ENCODE measurements at places on chromosomes 13 and 19.
A peak's percentile ranks its signal among the peaks of the same experiment; 100 is the strongest.

DNA sequence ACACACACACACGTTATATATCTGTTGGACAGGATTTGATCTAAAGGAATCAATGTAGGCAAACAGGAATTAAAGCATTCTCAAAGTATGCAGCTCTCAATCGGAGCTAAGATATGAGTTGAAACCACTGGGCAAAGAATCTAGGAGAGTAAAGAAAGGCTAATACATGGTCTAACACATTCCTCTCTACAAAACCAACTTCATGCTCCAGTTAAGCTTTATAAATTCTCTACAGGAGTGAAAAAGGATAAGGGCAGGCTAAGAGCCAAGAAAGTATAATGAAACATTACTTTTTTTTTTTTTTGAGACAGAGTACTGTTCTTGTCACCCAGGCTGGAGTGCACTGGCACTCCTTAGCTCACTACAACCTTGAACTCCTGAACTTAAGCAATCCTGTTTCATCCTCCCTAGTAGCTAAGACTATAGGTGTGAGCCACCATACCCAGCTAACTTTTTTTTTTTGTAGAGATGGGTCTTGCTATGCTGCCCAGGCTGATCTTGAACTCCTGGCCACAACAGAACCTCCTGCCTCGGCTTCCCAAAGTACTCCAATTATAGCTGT is 10.6 kb downstream of the FBXL3 start:
- no peak for DNase-seq

DNA sequence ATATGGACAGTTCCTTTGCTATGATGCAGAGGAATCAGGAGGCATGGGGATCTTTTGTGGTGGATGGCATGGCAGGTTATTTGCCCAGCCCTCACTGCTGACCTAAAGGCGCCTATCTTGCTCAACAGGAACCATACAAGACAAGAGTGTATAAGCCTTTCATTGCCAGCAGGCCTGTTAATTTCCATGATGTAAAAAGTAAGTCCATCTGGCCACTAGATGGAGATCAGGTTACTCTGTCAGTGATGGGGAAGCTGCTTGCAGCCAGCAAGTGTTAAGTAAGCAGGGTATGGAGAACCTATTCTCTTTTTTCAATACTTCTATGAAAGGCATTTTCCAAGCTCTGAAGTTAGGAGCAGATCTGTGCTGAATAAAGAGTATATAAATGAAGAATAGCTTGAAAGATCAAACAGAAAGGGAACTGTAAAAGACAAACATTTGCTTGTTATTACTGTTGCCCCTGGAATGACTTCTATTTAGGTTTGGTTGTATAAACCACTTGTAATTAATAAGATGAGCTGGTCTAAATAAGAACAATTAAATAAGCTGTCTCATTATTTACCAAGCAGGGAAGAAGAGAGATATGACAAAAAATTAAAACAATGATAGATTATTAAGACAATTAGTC is 210.9 kb downstream of the RGCC start:
- DNase-seq, result peak; percentile 3

DNA sequence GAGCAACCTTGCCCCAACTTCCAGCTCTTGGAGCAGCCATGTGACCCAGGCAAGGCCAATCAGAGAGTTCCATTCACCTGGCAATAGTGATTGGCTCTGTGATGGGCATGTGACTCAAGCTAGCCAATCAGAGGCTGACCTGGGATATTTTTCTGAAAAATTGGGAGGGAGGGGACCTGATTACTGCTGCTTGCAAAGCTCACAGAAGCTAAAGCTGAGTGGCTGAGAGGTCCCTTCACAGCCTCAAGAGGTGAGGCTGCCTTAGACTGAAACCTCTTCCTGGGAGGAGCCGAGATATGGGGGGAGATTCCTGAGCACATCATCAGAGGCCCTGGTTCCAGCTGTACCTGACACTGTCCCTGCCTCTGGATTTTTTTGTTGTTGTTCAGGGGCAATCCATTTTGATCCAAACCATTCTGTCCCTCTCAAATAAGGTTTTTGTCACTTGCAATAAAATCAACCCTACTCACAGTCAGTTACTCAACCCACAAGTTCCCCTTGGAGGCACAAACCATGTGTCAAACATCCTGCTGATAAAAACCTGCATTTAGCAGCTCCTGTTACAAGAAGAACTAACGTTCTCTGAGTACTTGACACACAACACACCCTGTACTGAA is 4.8 kb downstream of the CIB3 start:
- no peak for DNase-seq

GRCh38 chr19:38049105-38049649 is 142.2 kb downstream of the SIPA1L3 start:
- DNase-seq, result peak; percentile 91

GRCh38 chr19:48925240-48925843 is 8.2 kb upstream of the DHDH start:
- DNase-seq, result no peak

GRCh38 chr13:84684804-84685203 is 802.5 kb upstream of the SLITRK1 start:
- no peak for DNase-seq

DNA sequence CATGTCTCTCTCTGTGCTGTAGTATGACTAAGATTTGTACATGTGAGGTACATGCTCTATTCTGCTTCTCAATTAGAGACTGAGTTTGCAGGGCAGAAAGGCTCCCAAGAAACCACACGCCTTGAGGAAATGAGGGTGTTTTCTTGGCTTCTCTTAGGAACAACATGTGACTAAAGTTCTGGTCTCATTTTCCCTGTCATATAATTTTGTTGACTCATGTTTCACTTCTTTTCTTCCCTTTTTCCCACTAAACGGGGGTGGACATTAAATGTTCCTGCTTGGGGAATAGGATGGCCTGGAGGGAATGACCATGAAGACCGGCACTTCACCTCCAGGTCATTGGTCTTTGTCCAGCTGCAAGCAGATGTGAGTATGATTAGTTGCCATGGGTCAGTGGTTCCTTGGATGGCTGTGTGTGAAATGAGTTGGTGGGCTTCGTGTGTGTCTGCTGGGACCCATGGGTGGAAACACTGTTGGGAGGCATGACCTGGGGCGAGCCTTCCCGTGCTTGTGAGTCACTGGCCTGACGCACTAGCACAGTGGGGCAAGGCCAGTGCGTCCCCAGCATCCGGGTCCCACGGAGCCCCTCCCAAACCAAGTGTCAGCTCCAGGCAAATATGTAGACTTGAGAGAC is 56.6 kb downstream of the COL4A1 start:
- DNase-seq, result no peak

- no peak for DNase-seq
Measured at GRCh38 chr13:45826731-45827130, 24.8 kb downstream of the SIAH3 start.

DNA sequence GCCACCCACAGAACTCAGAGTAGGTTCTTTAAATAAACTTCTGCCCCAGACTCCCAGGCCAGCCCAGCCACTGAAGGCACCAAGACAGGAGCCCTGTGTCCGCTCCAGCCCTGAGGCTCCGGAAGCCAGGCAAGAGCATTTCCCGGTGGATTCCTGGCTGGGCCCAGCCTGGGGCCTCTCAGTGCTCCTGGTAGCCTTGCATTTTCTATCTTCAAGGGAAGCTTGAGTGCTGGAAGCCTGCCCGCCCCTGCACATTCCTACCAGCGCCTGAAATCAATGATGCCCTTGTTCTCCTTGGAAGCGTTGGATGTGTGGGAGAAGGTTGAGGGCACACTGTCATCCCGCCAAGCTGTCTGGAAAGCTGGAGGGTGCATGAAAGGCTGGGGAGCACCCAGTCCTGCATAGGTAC is 70.3 kb downstream of the ALOX5AP start:
- DNase-seq, result no peak

GRCh38 chr19:55152017-55152416 is 3.0 kb upstream of the TNNT1 start:
- DNase-seq, result no peak

GRCh38 chr19:3350014-3350663 is 16.2 kb upstream of the NFIC start:
- no peak for DNase-seq

DNA sequence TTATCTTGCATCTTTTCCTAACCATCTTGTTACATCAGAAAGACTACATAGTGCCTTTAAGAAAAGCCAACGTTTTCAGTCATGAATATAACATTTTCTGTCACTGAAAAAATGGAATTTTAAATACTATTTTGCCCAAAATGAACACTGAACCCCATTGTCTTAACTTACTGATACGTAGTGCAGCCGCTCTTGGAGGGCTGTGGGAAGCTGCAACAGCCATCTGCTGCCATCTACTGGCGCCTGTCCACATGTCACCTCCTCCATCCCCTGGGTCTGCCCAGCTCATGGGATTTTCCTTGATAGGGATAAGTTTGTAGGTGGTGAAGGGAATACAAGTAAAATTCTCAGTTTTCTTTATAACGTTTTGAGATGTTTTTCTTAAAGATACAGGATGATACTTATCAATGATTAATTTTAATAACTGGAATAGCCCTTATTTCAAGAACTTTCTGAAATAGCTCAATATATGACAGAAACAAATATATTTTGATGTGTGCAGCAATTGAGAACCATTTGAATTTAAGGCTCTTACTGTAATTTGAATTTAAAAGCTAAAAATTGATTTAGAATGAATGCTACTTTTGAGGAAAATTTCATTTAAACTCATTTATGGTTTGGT is 73.7 kb downstream of the GGACT start:
- peak; percentile 75 for DNase-seq

DNA sequence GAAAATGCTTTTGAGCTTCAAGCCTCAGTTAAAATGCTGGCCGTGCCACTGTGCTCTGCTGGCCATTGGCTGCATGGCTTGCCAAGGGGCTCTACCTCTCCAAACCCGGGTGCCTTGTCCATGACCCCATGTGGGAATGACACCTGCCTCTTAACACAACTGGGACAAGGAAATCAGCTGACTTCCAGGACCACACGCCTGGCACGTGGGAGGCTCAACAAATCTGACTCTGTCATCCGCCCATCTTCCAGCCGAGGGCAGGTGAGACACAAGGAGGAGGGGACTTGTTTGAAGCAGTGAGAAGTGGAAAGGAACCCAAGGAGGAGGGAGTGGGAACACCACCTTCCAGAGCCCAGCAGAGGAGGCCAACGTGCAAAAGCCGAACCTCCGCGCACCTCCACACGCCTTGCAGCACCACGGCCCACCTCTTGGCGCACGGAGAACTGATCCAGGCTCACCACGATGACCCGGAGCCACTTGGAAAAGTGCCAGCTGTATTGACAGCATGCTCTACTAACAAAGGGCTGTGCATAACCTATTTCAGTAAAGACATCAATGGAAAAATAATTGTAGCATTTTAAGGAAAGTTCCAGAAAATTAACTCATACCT is 38.3 kb downstream of the COL4A1 start:
- DNase-seq, result no peak

DNA sequence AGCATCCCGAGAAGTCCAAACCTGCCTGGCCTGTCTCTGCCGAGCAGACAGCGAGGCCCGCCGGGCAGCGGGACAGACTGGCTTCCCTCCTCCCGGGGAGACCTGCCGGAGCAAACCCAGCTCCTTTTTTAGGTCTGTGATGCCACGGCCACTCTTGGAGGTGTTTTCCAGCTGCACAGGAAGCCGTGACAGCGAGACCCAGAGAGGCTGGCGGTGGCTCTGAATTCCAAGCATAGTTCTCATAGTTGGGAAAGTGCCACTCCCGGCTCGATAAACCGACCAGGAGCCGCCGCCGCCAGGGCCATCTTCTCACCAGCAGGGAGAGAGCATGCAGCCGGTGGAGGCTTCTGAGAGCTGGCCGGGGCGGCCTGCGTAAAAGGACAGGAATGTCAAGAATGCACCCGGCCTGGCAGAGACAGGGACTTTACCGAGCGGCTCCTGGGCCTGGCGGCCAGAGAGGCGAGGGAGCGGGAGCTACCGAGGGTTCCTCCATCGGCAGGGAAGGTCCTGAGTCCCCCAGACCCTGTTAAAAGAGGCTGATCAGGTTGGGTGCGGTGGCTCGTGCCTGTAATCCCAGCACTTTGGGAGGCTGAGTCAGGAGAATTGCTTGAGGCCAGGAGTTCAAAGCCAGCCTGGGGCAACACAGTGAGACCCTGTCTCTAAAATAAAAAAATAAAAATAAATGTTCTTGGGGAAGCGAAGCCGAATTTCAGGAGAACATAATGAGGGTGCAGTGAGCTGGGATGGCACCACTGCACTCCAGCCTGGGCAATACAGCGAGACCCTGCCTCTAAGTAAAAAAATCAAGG is 64.9 kb downstream of the GADD45B start:
- DNase-seq, result no peak

DNA sequence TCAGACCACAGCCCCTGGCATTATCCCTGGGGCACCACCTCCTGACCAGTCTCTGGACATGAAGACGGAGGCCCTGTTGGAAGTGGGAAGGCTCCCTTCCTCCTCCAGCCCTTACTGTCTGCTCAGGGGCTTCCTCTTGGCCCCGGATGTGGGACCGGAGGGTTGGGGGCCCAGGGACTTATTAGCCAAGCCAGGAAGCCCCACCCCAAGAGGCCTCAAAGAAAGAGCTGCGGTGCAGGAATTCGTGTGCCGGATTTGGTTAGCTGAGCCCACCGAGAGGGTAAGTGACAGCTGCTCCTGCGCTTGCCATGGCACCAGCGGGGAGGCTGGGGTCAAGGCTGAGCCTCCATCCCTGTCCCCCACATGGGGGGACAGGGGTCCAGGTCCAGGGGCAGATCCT is at the start of gene RETN:
RETN (plus strand) TSS at position 208 of the 400 bp plus-strand sequence. CDS start 278 bp downstream, outside the sequence.
- DNase-seq, result no peak

GRCh38 chr13:69975496-69975895 is 132.1 kb upstream of the ATXN8OS start:
- no peak for DNase-seq

DNA sequence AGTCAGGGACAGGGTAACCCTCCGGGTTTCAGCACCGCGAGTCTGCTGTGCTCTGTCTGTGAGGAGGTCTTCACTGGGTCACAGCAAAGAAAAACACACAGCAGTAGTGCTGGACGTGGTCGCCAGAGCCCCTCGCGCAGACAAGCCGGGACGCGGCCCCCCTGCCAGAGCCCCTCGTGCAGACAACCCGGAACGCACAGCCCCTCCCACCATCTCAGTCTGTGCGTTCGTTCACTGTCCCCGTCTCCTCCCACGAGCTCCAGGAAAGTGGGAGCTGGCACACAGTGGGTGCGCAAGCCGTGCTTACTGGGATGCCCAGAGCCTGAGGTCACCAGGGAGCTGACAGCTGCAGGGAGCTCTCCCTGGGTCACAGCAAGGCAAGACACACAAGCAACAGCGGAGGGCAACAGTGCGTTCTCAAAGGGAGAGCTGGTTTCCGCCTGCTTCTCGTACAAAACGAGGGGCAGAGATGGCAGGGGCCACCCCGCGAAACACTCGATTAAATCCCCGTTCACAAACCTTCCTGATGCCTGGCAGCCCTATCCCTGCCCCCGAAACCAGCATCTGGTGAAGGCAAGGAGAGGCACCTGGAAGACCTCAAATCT is 3.2 kb upstream of the PLPP2 start:
- DNase-seq, result no peak

- no peak for DNase-seq
Measured at GRCh38 chr13:52187029-52187423, 27.6 kb upstream of the NEK3 start.

- no peak for DNase-seq
Measured at GRCh38 chr13:111927181-111927540, 139.8 kb upstream of the SOX1 start.

- DNase-seq, result peak; percentile 99
Measured at GRCh38 chr19:48637449-48637947, 319 bp upstream of the DBP start.

Measured in CD4-positive, CD25-positive, alpha-beta regulatory T cell (primary cell).